Smooth muscle cell of the brain vasculature (primary cell): ENCODE measurements at places on chromosomes 5 and 9.
A peak's percentile ranks its signal among the peaks of the same experiment; 100 is the strongest.

DNA sequence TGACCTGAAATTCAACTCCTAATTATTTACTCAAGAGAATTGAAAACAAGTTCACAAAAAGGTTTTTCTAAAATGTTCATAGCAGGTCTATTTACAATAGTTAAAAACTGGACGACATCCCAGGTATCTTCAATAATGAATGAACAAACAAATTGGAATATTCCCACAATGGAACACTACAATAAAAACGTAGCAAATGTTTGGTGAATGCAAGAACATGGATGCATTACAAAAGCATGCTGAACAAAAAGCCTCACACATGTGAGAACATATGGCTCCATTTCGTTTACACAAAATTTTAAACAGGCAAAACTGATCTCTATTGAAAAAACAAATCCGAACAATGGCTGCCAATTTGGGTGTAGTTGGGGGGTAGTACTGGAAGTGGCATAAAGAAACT lies 669.9 kb downstream of the MTRR start:
- DNase-seq = no peak

GRCh38 chr9:104866191-104866590 lies 61.8 kb downstream of the ABCA1 start:
- no peak for DNase-seq

GRCh38 chr5:123476731-123477130 lies 35.2 kb upstream of the CSNK1G3 start:
- DNase-seq = no peak

DNA sequence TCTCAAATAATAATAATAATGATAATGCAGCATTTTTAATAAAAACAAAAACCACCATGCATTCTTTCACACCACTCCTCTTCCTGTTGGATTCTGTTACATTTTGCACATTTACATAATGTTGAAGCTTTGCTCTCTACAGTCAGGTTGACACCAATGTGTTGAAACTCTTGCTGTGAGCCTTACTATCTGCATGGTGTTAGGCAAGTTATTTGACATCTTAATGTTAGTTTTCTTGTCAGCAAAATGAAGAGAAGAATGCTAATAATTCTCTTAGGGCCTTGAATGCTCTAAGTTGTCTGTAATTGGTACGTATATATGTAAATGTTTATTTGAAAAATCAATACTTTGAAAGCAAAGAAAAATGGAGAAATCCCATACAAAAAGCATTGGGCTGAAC lies 525.5 kb upstream of the PTGER4 start:
- no peak for DNase-seq

- DNase-seq = no peak
Observed at GRCh38 chr5:133425222-133425621, 187.1 kb downstream of the FSTL4 start.

DNA sequence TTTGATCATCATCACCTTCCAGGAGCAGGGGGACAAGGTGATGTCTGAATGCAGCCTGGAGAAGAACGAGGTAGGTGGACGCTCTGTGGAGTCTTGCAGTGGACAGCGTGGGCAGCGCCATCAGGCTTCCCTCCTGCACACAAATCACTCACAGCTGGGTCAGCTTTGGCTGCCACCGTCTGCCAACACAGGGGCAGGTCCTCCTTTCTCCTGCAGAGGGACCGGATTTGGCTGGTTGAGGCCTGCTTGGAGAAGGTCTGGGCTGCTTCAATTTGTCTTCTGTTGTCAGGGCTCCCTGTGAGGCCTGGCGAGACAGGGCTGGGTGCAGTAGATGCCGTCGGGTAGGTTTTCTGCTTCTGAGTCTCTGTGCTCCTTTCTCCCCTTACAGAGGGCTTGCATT lies 180.6 kb downstream of the CACNA1B start:
- no peak for DNase-seq

DNA sequence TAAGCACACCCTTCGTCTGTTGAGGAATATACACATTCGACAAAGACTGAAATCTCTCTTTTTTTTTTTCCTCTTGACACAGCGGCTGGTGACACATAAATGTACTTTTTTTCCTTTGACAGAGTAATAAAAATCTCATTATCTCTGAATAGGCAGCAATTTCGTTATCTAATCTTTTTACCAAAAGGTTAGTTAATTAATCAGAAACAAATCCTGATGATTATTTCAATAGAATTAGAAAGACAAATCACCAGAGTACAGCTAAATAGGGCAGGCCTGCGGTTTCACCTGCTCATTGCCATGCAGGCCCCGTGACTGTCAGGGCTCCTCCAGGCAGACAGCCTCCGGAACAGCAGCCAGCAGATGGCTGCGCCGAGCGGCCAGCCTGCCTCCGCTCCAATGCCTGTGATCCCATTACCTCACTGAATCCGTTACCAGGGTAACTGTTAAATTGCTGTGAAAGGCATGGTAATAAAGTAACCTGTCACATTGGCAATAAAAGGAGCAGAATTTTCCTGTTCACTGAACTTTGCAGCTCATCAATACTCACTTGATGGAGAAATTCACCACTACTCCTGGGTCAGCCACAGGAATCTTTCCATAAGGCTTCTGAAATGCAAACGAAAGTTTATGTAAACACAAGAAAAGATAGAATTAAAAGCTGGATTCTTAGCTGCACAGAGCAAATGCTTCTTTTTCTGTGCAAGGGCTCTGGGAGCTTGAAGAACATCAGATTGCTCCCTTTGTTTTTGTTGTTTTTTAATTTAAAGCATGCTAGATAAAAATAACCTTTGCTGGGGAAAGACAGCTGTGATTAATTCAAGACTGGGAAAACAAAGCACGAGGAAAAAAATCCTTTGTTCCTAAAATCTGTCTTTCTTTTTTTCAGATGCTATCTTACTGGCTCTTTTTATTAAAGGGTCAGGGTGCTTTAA lies 666.4 kb upstream of the ZNF608 start:
- peak; percentile 66 for DNase-seq

DNA sequence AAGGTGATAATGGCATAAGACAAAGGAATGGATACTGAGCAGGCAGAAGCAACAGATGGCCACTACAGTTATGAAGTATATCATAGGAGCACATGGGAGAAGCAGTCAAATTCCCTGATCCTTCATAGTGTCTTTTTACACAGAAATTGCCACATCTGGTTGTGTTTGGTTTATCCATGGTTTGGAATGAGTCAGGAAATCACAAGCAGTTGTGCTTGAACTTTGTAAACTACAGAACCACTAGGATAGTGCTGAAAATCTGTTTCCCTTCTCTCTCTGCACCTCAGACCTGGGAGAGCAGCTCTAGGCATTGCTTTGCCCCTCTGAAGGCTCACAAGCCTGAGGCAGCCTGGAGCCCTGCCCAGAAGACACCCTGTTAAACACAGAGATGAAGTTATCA lies 134.0 kb downstream of the DMRT2 start:
- no peak for DNase-seq

DNA sequence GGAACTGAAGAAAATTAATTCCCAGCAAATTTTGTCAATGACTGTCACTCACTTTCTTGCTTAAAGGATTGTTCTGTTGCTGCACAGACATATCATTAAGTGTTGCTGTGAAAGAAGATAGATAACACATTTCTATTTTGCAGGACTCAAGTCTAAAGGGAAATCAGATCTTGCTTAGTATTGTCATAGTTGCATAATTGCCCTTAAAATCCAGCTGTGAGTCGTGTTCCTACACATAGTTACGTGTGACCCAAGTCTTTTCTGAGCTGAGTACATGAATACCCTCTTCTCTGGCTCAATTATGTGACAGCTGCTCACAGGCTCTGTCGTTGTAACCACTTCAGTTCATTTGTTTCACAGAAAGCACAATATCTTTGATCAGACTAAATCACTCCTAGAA lies 390.8 kb downstream of the DTWD2 start:
- no peak for DNase-seq

GRCh38 chr5:67033880-67034651 lies 162.5 kb downstream of the CD180 start:
- DNase-seq = no peak

GRCh38 chr5:145943674-145944121 lies 7.3 kb downstream of the SH3RF2 start:
- no peak for DNase-seq

DNA sequence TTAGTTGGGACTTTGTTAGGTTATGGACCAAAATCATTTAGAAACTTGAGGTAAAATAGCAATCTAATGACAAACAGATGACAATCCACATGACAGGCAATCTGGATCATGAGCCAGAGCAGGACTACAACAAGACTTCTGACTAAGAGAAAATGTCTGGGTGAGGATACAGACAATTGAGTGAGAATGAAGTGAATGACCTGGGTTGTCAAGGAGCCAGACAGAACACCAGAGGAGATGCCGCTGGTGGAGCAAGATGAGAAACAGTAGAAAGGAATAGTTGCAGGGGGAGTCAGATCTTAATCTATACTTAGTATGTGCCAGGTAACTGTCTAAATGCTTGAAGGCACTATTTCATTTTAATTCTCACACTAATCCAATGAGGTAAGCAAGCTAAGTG lies 277.8 kb downstream of the PRELID2 start:
- no peak for DNase-seq

DNA sequence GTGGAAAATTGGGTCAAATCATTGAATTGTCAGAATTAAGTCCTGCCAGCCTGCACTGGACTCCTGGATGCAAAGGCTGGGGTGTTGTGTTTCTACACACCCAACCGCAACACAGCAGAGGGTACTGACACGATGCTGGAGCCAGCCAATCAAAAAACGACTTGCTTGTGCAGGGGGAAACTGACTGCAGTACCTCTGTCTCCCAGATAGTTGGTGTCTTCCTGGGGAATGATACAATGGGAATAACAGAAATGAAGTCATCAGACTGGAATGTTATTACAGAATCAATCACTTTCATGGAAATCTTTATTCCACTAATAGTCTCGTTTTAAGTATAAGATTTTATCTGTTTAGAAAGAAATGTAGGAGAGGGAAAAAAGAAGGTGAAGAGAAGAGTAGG lies 330.3 kb downstream of the MLLT3 start:
- DNase-seq = no peak

DNA sequence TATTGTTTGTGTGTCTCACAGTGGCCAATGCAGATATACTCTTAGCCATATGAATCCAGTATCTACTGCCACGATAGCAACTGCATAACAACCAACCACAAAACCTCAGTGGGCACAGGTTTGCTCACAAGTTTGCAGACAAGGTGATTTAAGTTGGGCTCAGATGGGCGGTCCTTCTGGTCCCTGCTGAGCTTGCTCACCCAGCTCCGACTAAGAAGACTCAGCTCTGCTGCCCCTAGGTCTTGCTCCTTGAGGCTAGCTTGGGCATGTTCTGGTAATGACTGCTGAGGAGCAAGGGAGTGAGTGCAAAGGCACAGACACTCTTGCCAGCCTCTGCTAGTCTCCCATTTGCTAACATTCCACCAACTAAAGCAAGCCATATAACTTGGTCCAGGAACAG lies 52.6 kb downstream of the MTX3 start:
- DNase-seq = no peak

GRCh38 chr9:33129251-33129885 lies 37.8 kb downstream of the B4GALT1 start:
- no peak for DNase-seq

DNA sequence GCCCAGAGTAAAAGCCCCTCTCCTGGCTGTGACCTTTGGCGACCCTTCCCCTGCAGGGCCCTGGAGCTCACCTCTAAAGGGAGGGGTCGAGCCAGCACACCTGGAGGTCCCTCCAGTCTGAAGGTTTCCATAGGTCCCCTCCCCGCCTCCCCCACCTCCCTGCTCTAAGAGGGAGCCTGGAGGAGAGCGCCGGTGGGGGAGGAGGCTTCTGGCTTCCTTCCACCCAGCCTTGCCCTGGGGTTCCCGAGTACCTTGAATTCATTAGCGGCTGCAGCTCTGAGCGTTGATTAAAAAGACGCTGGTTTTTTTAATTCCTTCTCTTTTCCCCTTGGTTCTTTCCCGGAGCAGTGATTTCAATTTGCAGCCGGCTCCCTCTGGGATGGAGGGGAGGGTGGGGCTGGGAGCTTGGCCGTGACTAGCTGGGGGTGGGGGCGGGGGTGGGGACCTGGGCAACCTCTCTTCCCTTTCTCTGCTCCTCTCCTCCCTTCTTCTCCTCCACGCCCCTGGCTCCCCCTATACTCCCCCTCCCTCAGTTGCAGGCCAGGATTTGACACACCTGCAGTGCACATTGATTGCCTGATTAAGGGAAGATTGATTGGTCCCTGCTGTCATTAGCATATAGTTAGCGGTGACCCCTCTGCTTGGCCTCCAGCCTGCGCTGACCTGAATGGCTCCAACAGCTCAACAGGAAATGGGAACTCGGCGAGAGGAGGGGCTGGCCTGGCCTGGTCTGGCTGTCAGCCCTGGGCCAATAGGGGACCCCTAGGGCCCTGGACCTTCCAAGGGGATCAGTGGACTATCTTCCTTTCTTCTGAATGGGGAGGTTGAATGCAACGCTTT lies 67.5 kb upstream of the RAPGEF1 start:
- DNase-seq = no peak

DNA sequence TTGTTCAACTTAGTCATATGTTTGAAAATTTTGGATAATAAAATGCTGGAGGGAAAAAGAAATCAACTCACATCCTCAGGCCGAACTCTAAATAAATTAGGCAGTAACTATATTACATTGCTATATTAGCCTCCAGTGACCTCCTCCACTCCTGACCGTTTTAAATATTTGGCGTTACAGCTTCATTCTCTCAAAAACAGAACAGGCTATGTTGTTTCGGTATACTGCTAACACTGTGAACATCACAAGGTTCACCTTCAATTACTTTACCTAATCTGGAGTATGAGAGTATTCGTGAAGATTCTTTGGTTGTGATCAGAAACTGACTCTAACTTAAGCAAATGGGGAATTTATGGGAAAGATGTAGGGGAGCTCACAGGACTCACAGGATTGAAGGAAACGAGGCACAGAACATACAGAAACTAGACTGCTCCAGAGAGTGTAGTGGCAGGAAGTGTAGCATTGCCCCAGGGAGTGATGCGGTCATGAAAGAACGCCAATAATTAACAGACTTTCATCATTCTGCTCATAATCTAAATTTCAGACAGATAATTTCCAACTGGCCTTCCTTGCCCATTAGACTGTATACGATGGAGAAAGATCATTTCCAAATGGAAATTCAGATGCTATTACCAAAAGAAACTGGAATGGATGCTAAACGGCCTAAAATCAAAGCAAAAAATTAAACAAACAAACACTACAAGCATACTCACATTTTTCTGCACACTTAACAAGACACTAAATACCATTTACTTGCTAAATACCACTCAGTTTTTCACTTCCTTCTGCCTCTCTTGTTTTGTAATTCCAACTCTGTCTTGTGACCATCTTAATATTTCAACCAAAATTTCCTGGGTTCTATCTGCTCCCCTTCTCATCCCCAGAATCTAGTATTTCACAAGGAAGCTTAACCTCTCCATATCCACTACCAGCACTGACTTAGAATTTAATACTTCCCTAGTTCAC lies 110.1 kb upstream of the LPAR1 start:
- no peak for DNase-seq

- DNase-seq = no peak
Observed at GRCh38 chr9:34541540-34541939, 18.8 kb upstream of the ENHO start.

- DNase-seq = no peak
Observed at GRCh38 chr5:90226433-90227099, 183.0 kb downstream of the CETN3 start.

- no peak for DNase-seq
Observed at GRCh38 chr9:33431420-33431819, 16.0 kb downstream of the AQP3 start.
